ENCODE measurements at places on chromosomes 4 and X. TPM values are rescaled to one million over a fixed set of nuclear protein-coding genes. Genes with fewer than 3 reads are reported as not detected.

DNA sequence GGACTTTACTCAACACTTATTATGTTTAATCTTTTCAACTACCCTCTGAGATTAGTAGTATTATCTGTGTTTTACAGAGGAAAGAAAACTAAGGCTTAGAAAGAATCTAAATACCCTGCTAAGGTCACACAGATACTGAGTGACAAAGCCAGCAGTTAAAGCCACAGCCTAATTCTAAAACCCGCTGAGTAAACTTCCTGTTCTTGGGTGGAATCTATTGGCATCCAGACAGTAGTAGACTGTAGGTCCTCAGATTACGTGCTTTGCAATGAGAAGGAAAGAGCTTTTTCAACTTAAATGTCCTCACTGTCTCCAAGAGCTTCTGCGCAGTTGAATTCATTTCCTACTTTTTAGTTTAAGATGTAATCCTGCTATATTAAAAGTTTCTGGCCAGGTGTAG lies 126.0 kb downstream of the TENM3 start:
- no peak for DNase-seq

DNA sequence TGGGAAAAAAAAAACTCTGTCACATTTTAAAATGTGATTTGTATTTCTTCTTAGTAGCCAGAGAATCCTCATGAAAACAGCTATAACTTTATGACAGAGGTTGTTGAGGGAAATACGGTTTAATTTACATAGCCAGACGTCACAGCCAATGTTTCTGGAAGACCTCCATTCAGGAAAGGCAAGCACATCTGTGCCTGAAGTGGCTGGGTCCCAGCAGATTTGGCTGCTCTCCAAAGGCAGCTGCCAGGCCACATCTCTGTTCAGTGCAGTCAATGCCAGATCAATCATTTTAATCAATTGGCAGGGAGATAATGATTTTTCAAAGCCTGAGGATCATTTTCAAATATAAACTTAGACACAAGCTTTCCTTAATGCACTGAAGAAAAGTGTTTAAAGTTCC lies 86.5 kb upstream of the ZIC3 start:
- DNase-seq: peak; percentile 3

DNA sequence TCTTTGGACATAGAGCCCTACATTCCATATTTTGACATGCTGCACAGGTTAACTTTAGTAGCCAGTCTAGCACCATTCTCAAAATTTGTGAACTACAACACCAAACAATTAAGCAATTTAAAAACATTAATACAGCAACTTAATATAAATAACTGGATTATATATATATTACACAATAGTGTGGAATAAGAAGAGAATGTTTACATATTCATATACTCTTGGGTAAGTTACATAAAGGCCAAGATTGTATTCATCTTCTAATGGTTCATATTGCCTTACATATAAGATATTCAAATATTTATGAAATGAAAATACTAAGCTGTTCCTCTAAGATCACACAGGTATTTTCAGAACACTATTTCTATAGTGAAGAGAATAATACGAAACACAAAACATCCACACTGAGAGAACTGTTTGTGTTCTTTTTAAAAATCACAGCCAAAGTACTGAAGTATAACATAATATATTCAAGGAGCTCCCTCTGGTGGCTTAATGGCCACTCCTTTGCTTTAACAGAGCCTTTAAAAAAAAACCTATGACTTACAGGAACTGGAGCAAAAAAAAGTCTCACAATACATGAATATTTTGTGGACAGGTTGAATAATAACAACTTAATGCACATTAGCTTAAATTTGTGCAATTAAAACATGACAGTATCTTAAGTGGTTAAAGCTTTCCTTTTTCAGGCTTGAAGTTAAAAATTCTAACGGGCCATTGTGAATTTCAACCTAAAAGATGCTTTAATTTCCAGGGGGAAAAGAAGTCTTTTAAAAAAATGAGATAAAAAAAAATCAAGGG lies 46.2 kb downstream of the NEK1 start:
- DNase-seq: peak; percentile 89

GRCh38 chrX:20221902-20222301 lies 44.8 kb downstream of the RPS6KA3 start:
- DNase-seq: no peak

GRCh38 chr4:124710911-124711310 lies 1.6 kb downstream of the ANKRD50 start:
- DNase-seq: peak; percentile 68

GRCh38 chr4:173443121-173443520 lies 44.2 kb upstream of the SCRG1 start:
- DNase-seq: no peak

Gene SLC34A2
- polyA plus RNA-seq: 727 TPM

Gene LRCH2
- polyA plus RNA-seq: 2.1 TPM

Gene RPA4
- 0.30 TPM for polyA plus RNA-seq

Gene DCUN1D4
- 10.7 TPM for polyA plus RNA-seq
